ENCODE measurements at places on chromosomes 12 and 14.

DNA sequence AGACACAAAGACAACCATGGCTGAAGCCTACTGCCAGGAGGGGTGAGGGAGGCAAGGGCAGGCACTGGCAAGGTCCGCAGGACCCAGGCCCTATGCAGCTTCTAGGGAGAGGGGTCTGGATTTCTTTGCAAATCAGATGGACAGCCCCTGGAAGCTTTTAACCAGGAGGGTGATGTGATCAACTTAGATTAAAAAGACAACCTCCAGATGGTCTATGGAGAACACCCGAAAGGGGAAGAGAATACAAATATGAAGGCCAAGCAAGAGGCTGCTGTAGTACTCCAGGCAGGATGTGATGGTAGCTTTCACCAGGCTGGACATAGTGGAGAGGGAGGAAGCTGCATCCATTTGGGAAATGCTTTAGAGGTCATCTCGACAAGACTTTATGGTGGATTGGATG lies 83.3 kb upstream of the TSPAN11 start:
- no peak for DNase-seq

DNA sequence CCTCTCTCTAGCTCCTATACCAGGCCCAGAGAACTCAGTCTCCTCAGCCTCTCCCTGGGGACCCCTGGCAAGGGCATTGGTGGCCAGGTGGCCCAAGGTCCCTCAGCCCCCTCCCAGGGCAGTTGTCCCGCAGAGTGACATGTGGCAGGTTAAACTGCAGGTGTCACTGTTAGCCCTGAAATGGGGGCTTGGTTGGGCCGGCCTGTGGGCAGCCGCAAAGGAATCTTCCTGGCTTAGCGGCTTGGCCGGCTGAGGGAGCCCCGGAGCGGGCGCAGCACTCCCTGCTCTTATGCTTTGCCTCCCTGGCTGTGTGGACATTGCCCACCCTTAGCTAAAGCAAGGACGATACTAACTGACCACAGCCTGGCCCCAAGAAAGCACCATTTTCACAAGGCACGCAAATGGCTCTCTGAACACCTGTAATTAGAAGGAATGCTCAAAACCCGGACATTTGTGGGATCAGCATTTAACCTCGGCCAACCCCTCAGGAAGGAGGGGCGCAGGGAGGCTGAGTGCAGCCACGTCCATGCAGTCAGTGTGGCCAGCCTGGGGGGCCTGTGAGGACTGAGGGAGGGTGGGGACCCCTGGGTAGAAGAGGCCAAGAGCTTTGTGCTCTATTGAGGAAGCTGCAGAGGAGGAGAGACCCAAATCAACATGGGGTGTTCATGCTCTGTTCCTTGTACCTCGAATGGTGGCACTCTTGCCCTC lies 82.2 kb downstream of the PAPOLA start:
- peak; percentile 77 for DNase-seq

- no peak for DNase-seq
Observed at GRCh38 chr12:93894391-93895088, 217.4 kb downstream of the CRADD start.

DNA sequence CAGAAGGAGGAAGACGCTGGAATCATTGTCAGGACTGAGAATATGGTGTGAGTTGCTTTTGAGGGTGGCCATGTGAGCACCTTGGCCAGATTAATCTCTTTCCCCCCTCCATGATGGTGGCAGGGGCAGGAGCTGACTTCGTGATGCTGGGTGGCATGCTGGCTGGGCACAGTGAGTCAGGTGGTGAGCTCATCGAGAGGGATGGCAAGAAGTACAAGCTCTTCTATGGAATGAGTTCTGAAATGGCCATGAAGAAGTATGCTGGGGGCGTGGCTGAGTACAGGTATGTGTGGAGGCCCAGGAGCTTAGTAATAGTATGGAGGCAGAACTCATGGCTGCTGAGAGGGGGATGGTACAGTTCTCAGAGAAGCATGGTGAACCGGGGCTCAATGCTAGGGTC lies 4.3 kb downstream of the TINF2 start:
- DNase-seq: no peak

GRCh38 chr14:95348395-95349080 lies 28.8 kb upstream of the CLMN start:
- no peak for DNase-seq

GRCh38 chr14:51681411-51681810 lies 29.7 kb downstream of the FRMD6 start:
- DNase-seq: no peak

DNA sequence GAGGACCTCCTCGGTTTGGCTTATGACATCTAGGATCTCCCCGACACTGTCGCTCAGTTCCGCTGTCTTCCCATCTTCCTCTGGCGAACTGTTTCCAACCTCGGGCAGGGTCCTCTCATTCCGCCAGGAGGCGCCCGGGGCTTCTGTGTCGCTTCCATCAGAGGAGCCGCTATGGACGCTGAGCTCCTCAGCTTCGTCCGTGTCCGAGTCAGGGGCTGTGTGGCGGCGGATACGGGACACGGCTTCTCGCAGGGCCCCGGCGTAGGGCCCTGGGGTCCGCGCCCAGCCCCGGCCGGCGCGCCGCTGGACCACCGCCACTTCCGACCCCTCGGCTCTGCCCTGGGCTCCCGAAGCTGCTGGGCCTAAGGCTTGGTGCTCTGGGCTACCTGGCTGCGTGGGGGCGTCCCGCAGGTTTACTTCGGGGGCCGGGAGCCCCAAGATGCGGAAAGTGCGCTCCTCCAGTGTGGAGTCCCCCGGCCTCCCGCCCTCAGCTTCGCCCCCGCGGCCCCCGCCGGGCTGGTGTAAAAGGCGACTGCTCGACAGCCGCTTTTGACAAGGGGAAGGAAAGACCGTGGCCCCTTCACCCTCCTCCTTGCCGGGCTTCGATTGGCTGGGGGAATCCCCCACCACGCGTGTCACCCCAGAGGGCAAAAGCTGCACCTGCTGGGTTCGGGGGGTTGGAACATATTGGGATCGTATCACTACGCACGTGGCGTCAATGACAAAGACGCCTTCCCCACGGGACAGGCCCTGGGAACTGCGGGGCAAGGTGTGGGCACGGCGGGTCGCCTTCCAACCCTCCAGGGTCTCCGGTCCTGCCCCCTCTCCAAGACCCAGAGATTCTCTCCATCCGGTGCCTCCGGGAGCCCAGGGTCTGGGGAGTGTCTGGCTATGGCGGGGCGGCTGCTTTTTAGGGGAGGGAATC lies 2.1 kb downstream of the DDN start:
- DNase-seq: peak; percentile 90

GRCh38 chr12:107207931-107208525 lies 114.7 kb upstream of the CRY1 start:
- DNase-seq: no peak

GRCh38 chr12:15688202-15688736 lies 100.9 kb downstream of the EPS8 start:
- no peak for DNase-seq

GRCh38 chr12:66965621-66966020 lies 286.7 kb upstream of the GRIP1 start:
- no peak for DNase-seq

DNA sequence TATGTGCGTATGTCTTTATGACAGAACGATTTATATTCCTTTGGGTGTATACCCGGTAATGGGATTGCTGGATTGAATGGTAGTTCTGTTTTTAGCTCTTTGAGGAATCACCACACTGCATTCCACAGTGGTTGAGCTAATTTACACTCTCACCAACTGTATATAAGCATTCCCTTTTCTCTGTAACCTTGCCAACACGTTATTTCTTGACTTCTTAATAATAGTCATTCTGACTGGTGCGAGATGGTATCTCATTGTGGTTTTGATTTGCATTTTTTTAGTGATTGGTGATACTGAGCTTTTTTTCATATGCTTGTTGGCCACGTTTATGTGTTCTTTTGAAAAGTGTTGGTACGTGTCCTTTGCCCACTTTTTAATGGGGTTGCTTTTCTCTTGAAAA lies 49.7 kb downstream of the FRS2 start:
- DNase-seq: no peak

DNA sequence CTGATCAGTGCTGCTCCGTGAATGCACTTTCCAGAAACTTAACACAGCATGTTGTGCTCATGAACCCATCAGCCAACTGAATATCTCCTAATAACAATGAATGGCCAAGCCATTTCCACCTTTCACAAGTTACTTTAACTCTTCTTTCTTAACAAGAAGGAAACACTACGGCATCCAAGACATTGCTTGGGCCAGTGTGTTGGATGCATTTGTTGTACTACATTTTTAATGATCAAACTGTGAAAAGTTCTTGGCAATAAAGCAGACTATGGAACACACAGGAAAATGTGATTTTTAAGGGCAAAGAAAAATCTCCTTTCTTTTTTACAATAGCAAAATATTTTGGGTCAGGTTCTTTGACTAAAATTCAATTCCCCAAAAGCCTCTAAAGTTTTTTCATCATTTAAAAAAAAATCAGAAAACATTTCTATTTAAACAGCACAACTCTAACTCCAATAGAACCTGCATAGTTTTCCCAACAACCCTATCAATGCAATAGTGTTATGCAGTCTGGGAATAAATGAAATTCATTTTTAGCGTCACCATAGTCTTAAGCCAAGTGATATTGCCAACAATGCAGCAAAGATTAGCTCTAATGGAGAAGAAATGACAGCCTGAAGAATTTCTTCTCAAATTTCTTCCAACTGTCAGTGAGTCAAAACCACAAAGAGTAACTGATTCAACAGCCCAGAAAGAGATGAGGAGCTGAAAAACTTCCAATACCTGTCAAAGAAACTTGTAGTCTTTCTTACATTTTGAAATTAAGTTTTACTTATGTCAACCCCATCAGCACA lies 50.7 kb upstream of the PTPRR start:
- DNase-seq: no peak

GRCh38 chr14:103545915-103546651 lies 16.4 kb downstream of the BAG5 start:
- no peak for DNase-seq

- peak; percentile 97 for DNase-seq
Observed at GRCh38 chr12:7935590-7936581, at the start of gene SLC2A3. TSS of gene SLC2A3 (minus strand) at chr12:7936187. CDS start at chr12:7936034, 153 bp downstream.

- DNase-seq: peak; percentile 72
Observed at GRCh38 chr14:75123991-75124390, 2.9 kb downstream of the NEK9 start.

- no peak for DNase-seq
Observed at GRCh38 chr14:59534361-59534987, 42.1 kb downstream of the CCDC175 start.

DNA sequence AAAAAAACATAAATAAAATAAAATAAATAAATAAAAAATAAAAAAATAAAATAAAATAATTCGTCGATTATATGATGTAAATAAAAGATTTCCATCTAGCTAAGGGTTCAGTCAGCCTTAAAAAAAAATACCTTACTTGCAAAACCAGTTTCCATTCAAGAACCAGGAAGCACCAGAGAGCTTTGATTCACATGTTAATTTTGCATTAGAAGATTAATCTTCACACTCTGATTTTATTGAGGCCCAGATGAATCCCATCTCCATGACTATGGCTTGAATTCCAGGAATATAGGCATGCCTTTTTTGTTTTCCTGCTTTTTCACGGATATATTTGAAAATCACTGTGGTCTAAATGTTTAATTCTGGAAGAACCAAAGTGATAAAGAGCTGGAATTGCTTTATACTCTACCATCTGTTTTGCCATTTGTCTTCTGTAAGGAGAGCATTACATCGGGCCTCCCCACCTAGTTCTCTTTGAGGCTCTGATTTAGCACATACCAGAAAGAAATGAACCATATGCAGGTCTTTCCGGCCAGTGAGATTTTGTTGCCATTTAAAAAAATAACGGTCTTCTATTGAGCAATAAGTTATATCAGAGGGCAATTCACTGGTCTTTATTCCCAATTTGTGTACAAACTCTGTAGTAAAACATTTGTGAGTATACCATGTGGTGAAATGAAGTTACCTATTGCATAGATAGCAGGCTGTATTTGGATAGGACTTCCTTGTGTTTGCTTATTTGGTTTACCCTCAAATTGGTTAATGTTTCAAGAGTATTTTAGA lies 175.5 kb downstream of the AEBP2 start:
- no peak for DNase-seq

DNA sequence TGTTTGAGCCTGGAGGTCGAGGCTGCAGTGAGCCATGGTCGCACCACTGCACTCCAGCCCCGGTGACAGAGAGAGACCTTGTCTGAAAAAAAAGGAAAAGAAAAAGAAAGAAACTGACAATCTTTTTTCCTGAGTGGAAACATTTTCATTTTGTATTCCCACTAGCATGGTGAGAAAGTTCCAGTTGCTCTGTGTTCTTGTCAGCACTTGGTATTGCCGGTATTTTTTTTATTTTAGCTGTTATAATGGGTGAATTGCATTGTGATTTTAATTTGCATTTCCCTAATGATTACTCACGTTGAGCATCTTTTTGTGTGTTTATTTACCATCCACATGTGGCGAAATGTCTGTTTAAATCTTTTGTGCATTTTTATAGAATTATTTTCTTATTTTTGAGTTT lies 25.6 kb downstream of the GLT8D2 start:
- DNase-seq: no peak

- no peak for DNase-seq
Observed at GRCh38 chr12:124655698-124656516, 88.5 kb upstream of the NCOR2 start.

DNA sequence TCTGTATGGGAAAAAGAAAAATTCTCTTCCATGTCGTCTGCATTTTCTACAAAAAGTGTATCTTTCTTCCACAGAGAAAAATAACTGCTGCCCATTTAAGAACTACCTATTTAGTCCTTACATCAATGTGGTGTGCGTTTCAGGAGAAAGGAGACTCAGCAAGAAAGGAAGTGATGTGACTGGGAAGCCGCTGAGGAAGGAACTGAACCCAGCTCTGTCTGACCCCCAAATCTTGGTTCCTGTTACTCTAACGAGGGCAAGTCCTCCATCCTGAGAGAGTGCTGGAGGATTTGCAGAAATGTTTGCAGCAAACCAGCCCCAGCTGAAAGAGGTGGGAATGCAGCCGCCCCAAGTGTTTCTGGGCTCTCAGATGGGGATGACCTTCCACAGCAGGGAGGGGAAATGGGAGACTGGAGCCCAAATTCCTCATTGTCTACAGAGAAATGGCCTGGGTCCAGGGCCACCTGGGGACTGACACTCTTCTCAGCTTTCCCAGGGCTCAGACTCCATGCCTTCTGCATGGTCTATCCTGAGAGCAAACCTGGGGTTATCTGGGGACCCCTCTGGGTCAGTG lies 6.7 kb upstream of the MLEC start:
- DNase-seq: no peak

GRCh38 chr12:85448548-85449139 lies 168.6 kb downstream of the ALX1 start:
- no peak for DNase-seq

Measured in activated CD4-positive, alpha-beta T cell treated with anti-CD3 and anti-CD28 coated beads, Interleukin-2, amount 10 ng/mL, durations not matched to agents 24 days and 14 days (primary cell).